ENCODE measurements at places on chromosomes 5 and 9. TPM values are rescaled to one million over a fixed set of nuclear protein-coding genes. Genes with fewer than 3 reads are reported as not detected.

The EPB41L4B gene
- 0.32 TPM for total RNA-seq

The KIF4B gene
- total RNA-seq, result not detected

The CATSPER3 gene
- total RNA-seq, result not detected

DNA sequence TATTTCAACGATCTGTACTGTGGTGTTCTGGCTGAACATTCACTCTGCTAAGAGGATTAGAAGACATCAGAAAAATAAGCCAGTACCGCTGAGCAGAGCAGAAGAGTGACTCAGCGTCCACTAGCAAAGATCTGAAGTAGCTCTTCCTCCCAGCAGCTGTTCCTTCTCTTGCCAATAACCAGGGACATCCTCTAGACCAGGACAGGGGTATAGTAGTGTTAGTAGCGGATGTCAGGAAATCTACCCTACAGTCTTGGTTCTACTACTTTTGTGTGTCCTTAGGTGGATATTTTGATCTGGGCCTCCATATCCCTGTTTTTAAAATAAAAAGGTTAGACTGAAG, 103.6 kb downstream of the TSSK1B start:
- DNase-seq, result peak; percentile 70

DNA sequence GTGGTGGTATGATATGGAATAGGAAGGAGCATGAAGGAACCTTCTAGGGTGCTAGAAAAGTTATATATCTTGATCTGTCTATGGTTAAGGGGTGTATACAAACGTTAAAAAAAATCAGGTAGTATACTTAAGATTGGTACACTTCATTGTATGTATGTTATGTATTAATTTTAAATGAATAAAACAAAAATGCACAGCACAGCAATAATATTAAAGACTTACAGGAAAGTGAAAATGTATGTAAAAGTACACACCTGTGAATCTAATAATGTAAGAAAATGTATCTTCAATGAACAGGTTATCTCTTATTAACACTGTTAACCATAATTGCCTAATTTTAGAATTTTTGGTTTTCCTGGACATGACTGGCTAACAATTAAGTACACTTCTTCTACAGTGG, 77.2 kb downstream of the HMGCR start:
- no peak for DNase-seq

- peak; percentile 42 for DNase-seq
Observed at GRCh38 chr9:122819791-122820489, 8.4 kb downstream of the PDCL start.

DNA sequence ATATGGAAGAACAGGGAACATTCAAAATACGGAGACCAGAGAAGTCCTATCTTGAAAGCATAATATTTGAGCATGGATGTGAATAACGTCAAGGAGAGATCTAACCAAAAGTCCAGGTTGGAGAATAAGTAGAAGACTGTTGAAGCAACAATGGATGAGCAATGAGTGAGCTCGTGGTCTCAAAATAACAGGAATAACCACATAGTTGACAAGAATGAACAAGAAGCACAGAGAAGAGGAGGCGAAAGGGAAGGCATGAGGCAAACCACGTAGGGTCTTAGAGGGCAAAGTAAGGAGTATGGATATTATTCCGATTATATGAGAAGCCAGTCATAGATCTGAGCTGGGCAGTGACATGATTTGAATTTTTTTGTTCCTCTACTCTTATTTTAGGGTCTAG, 710.2 kb downstream of the BRINP1 start:
- no peak for DNase-seq

- no peak for DNase-seq
Observed at GRCh38 chr9:89724659-89725058, 119.8 kb downstream of the GADD45G start.

The BARHL1 gene
- not detected for total RNA-seq

GRCh38 chr5:15326932-15327331, 173.0 kb upstream of the FBXL7 start:
- no peak for DNase-seq

DNA sequence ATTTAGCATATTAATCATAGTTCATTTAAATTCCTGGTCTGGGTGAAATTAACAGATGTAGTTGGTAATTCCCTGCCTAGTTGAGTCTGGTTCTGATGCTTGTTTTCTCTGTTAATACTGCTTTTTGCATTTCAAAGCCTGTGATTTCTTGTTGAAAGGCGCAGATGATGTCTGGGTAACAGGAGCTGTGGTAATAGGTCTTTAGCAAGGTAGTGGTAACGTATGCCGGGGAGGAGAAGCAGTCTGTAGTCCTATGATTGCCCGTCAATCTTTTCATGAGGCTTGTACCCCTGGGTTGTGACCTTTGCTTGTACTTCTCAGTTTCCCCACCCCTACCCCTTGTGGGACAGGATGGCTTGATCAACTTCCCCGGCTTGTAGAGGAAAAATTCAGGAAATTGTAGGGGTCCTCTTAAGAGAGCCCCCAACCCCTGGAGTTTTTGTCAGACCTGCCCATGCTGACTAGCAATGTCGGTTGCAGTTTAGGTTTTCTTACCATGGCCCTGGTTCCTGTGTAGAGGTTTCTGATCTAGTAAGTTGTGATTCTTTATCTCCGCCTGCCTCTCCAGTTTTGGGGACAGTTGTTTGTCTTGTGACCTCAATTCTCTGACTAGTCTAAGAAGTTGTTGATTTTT, 55.4 kb downstream of the SPIN1 start:
- DNase-seq, result no peak

The SLC25A51 gene
- 103 TPM for total RNA-seq

GRCh38 chr9:86685556-86685955, 261.8 kb downstream of the GAS1 start:
- no peak for DNase-seq

DNA sequence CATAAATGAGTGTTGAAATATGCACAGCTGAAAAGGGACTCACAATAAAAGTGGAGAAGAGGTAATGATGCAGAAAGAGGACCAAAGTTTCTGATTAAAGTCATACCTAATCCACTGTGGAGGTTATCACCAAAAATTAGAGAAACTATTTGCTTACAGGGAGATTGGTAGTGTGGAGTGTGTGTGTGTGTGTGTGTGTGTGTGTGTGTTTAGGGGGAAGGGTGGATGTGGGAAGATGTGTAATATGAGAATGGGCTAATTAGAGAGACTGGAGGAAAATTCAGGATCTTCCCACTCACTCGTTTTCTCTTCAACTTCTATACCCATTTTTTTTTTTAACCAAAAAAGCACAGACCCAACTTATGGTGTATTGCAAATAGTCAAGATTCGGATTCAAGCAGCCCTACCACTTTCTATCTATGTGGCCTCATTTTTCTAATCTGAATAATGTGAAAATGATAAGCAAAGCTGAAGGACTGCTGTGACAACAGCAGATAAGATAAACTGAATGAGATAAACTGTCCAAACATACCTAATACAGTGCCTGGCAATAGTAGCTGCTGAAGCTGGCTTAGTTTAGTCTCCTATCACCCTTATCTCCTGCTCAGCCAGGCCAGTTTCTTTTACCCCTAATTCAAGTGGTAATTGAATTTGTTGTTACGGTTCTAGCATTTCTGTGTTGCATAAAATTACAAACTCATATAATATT, 501.1 kb downstream of the KDM4C start:
- no peak for DNase-seq

DNA sequence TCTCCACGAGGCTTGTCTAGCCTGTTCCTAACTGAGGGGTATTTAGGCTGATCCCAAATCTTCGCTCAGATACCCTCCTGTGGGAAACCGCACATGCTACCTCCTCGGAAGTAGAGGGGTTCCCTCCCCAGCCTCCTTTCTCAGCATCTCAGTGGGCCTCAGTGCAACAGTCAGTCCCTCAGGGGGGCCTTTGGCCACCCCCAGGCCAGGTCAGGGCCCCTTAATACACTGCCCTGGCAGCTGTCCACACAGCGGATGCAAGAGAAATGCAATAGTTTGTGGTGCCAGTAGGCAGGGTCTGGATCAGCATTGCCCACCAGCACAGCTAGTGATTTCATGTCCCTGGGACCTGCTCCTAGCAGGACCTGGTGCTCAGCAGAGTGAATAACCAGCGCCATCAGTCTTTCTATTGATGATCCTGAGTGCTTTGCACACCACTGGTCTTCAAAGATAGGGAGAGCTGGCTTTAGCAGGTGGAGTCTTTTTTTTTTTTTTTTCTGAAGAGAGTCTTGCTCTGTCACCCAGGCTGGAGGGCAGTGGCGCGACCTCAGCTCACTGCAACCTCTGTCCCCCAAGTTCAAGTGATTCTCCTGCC, 7.5 kb downstream of the PLPP7 start:
- no peak for DNase-seq

GRCh38 chr5:126636956-126637355, 36.2 kb downstream of the PHAX start:
- DNase-seq, result no peak

DNA sequence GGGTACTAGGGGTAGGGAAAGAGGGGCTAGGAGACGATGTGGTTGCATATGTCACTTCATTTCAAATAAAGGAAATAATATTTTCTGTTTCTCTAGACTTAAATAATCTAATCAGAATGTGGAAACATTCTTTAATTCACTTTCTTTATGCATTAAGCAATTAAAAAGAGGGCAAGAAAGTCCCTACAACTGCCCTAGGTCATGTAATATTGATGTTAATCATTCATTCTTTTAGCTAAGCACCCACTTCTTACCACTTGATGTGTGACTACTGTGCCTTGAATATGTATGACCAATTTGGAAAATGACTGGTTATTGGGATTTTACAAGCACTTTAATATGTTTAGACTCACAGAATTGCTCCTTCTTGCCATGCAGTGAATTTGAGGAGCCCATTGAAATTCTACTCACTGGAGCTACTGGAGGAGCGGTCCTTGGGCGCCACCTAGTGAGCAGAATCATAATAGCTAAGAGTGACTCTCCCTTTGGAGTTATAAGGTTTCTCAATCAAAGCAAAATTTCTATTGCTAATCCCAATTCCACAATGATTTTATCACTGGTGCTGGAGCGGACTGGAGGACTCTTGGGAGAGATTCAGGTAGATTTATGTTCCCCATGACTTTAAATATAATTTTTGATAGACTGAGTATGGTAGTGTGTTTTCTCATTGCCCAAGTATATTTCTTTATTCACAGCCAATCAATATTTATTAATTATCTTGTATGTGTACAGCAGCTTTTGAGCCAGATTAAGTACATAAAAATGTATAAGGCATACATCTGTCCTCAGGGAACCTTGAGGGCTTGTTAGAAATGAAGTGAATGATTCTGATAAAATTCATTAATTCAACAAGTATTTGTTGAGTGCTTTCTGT, 225.1 kb downstream of the ADGRV1 start:
- peak; percentile 63 for DNase-seq

GRCh38 chr5:116308391-116308790, 223.6 kb downstream of the COMMD10 start:
- no peak for DNase-seq

The INSL6 gene
- total RNA-seq, result 0.64 TPM

DNA sequence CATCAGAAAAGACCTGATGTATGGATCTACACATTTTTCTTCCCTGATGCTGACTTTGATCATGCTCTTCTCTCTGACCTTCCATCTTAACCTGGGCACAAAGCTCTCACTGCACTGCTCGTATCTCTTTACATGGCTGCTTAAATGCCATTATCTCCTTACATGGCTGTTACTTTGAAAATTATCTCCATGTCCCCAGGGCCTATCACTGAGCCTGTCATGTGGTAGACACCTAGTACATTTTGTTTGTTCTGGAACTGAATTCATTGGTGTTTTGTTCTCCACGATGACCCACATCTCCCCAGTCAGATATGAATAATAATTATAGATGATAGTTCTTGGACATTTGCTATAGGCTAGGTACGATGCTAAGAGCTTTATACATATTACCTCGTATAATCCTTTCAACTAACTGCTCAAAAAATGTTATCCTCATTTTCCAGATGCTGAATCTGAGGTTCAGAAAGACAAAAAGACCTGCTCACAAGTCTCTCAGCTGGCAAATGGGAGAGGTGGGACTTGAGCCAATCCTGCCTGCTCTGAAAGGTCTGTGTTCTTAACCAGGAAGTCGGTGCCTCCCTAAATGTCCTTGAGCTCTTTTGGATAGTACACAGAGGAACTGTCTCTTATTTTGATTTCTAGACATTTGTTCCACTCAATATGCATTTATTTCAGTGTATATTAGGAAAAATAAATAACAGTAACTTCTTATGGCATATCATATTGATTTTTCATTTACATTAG, 9.8 kb upstream of the CPEB4 start:
- no peak for DNase-seq

The F2RL2 gene
- 29.8 TPM for total RNA-seq

The LCNL1 gene
- 3.5 TPM for total RNA-seq

DNA sequence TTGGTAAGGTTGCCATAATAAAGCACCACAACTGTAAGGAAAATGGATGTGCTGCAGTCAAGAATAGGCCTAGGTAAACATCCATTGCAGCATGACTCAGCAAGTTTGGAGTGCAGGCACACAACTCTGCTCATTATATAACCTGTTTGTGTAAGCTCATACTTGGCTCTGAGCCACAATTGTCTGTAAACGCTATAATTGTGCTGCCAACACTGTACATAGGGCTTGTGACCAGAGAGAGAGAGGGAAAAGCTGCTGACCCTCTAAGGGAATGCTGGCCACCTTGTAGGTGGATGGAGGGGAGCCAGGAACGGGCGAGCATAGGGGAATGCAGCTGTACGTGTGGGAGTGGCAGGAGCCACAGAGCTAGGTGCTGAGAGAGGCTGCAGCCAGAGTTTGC, 2186.5 kb upstream of the ACO1 start:
- DNase-seq, result peak; percentile 0

The TAF11L4 gene
- not detected for total RNA-seq

DNA sequence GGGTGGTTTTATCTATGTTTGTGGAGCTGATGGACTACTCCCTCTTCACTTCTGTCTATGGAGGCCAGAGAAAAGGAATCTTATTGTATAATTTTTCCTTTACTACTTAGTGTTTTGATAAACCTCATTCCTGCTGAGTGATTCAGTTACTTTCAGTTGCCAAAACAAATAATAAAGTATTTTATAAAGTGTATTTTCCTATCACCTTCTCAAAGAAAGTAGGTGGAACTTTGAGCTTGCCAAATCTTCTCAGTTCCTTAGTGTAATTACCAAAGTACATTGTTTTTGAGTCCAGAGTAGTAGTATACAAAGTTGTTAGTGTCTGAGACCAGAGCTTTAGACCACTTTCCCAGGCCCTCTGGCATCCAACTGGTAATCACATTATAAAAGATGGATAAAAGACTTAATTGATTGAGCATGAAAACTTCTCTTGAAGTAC, 13.5 kb downstream of the RABGAP1 start:
- peak; percentile 48 for DNase-seq

The SPATA31A3 gene
- total RNA-seq, result not detected

The CACNA1B gene
- 0.43 TPM for total RNA-seq

The CDKN2A gene
- 32.5 TPM for total RNA-seq

GRCh38 chr5:133319905-133320520, 268.2 kb downstream of the HSPA4 start:
- DNase-seq, result no peak

The CERCAM gene
- total RNA-seq, result 86.8 TPM

GRCh38 chr5:170920196-170920595, 58.4 kb downstream of the RANBP17 start:
- no peak for DNase-seq

GRCh38 chr5:84059672-84060071, 325.0 kb downstream of the EDIL3 start:
- DNase-seq, result no peak

GRCh38 chr9:129640086-129640870, 1.7 kb downstream of the ASB6 start:
- DNase-seq, result peak; percentile 34
